ENCODE measurements at places on chromosomes 3 and 15.

GRCh38 chr15:67753891-67754290 is 71.4 kb upstream of the SKOR1 start:
- no peak for DNase-seq

GRCh38 chr3:48662753-48663488 is at the start of gene CELSR3:
Gene CELSR3 (minus strand): TSS chr3:48662886. CDS start chr3:48662634, 252 bp downstream.
- no peak for DNase-seq

GRCh38 chr3:31559872-31560534 is 27.3 kb downstream of the STT3B start:
- DNase-seq, result no peak

DNA sequence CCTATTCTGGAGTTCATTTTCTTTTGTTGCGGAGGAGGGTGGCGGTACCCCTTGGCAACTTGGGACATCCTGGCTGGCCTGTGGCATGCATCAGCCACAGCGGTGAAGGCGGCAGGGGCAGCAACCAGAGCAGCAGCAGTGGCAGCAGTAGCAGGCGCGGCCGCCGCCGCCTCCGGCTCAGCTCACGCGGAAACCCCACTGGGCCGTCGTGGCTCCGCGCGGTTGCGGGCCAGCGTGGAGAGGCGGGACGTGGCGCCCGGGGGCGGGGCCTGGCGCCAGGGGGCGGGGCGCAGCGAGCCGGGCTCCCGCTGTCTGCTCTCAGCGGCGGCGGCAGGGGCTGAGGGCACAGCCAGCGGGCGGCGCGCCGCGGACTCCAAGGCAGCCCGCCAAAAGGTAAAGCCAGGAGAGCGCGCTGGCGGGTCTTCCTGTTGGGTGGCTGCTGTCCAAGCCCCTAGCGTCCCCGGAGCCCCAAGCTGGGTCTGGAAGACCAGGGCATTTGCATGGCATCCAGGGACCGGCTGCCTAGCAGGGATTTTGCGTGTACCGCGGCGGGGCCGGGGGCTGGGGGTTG is 334.4 kb upstream of the THRB start:
- no peak for DNase-seq

DNA sequence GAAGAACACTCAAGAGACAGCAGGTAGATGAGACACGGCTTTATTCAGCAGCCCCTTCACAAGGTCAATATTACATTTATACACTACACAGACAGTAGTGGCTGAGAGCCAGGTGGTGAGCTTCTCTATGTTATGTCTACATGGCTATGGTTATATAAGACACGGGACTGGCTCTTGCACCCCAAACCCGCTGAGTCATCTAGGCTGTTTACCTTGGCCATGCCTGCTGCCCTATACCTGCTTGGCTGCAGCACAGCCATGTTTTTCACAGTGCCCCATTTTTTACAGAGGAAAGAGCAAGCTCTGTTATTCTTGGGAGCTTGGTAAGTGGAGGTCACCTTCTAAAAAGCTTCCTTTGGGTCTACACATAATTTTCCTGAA is 231.6 kb downstream of the IGSF11 start:
- no peak for DNase-seq

DNA sequence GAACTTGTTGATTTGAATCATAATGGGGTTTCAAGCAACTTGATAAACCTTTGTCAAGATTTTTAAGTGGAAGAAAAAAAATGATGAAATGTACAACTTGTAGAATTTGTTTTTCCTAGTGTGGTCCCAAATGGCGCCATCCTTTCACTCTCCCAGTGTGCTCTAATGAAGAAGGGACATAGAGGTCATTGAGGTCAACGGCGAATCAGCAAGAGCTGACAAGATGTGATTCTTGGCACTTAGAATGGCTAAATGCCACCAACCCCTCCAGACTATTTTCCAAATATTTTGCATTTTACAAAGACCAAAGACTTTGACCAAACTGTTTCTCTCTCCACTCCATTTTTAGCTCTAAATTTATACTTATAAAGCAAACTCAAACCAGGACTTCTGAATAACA is 320.2 kb upstream of the MME start:
- DNase-seq, result no peak

DNA sequence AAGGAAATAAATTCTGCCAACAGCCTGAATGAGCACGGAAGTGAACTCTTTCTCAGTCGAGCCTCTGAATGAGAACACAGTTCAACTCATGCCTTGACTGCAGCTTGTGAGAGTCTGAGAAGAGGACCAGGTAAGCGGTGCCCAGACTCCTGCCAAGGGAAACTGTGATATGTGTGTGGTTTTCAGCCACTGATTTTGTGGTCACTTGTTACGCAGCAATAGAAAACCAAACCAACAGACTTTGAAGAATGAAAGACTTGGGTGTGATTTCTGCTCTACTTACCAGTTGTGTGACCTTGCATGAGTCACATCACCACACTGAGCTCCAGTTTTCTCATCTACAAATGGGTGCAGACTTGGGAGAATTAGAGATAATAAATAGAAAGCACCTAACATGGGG is 30.6 kb upstream of the FAM107A start:
- DNase-seq, result no peak

GRCh38 chr3:147191795-147192385 is 214.5 kb downstream of the ZIC4 start:
- DNase-seq, result no peak

DNA sequence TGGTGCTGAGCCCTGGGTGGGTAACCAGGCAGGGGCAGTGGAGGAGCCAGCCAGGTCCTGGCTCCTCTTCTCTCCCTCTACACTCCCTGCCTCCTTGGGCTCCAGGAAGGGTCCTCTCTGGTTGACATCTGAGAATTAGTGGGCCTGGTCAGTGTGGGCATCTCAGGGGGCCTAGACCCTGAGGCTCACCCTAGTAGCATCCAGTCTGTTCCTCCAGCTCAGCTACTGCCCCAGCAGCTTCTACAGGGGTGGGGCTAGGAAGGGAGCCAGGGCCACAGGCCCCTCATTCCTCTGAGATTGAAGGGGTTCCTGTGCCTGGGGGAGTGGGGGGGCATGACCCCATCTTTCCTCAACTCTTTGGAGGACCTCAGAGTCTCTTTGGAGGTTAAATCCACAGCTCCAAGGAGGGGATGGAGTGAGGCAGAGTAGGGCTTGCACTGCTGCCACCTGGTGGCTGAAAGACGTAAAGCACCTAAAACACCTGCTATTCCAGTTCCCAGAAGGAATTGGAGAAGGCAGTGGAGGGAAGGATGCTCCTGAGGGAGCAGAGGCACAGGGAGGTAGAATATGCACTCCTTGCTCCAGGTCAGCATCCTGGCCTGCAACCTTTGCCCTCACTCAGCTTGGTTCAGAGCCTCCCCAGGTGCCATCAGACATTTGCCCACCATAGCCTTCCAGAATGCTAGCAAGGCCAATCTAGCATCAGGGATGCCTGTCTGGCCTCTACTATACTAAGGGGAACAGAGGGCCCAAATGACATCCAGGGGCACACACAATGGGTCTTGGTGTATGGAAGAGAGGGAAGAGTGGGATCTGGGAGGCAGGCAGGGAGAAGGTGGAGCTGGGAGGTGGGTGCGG is 25.1 kb downstream of the C3orf18 start:
- peak; percentile 9 for DNase-seq

DNA sequence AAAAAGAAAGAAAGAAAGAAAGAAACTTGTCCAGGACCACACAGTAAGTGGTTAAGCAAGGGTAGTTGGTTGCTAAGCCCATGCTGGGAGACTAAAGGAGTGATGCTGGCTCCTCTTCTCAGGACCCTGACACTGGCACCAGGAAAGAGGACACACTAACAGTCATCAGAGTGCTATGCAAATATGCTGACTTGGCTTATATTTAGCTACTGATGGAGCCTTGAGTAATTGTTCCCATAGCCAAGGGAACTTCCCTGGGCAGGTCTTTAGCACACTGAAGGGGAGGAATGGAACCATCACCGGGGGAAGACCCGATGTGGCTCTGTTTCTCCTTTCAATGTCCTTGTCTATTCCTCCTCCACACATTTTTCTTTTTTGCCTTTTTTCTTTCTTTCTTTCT is 6.2 kb downstream of the TMEM40 start:
- no peak for DNase-seq

GRCh38 chr3:80097674-80098073 is 329.9 kb upstream of the ROBO1 start:
- no peak for DNase-seq

- no peak for DNase-seq
Observed at GRCh38 chr3:80252113-80252512, 484.3 kb upstream of the ROBO1 start.

DNA sequence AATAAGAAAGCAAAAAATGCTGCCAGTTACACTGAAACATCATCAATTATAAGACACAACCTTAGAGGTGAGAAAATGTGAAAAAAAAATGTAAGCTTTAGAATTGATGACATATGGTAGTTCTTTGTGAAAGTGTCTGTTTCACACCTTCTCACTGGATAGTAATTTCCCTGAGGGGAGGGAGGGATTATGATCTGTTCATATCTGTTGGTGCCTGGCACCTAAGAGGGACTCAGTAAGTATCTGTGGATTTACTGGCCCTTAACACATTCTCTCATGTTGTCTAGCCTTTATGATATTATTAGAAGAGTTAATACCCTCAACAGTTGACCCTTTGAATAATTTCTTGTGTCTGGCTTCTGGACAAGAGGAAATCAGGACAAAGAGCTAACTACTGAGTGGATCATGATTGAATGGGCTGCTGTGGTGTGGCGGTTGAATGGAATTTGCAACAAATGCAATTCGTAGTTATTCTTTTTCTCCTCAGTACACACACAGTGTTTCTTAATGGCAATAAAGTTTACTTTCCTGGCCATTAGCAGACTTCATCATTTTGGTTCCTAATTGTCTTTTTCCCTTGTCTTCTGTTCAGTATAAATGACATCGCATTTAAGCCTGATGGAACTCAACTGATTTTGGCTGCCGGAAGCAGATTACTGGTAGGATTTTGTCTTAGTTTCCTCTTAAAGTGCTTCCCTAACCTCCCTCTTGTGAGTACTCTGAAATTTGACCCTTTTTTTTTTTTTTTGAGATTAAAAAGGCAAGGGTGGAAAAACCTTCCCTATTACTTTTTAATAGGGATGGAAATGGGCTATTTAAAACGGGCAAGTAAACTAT is 9.5 kb downstream of the IFT122 start:
- DNase-seq, result no peak

GRCh38 chr15:68503213-68503612 is 71.2 kb upstream of the ITGA11 start:
- no peak for DNase-seq

- no peak for DNase-seq
Observed at GRCh38 chr3:18890449-18890848, 257.9 kb upstream of the KCNH8 start.

DNA sequence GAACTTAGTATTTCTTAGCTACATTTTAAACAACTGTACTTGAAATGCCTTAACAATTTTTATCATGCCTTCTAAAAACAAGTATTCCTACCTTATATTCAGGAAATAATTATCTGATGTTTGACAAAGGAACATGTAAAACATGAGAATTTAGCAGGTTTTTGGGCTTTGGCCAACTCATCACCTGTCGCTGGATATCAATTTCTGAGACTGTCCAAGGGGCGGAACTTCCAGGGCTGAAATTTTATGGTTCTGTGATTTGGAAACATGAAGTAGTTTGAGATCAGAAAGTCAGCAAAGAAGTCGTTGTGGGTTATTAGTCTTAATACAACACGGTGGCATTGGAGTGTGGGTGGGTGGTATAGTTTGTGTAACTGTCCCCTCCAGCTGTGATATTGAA is 282.2 kb upstream of the LRRN1 start:
- DNase-seq, result no peak

DNA sequence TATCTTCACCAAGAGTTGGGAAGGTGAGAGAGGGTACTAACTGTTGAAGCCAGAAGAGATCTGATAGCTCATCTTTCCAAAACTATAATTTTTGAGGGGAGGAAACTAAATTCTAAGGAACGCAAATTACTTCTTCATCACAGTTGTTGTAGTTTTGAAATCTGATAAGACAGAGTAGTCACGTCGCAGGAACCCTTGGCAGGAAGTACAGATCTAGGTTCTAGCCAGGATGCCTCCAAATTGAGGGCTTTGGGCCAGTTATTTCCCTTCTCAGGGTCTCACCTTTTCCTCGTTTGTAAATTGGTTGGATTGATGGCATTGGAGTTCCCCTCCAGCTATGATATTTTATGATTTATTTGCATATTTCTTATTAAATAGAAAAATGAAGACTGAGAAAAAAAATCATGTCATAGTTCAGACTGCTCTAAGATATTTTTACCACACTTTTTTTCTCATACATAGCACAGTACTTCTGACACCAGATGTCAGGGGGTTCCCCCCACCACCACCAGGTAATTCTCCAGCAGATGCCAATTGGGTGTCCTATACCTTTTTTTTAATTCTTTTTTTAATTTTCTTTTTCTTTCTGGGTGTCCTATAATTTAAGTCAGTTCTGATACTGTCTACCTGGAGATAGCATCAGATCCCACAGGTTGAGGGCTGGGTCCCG is 32.3 kb upstream of the APH1B start:
- DNase-seq, result no peak
